ENCODE measurements at places on chromosomes 1 and 21. TPM values are rescaled to one million over a fixed set of nuclear protein-coding genes. Genes with fewer than 3 reads are reported as not detected.

Gene GPA33
- total RNA-seq: 0.25 TPM

- DNase-seq: no peak
Observed at GRCh38 chr1:81493102-81493869, 307.4 kb upstream of the ADGRL2 start.

DNA sequence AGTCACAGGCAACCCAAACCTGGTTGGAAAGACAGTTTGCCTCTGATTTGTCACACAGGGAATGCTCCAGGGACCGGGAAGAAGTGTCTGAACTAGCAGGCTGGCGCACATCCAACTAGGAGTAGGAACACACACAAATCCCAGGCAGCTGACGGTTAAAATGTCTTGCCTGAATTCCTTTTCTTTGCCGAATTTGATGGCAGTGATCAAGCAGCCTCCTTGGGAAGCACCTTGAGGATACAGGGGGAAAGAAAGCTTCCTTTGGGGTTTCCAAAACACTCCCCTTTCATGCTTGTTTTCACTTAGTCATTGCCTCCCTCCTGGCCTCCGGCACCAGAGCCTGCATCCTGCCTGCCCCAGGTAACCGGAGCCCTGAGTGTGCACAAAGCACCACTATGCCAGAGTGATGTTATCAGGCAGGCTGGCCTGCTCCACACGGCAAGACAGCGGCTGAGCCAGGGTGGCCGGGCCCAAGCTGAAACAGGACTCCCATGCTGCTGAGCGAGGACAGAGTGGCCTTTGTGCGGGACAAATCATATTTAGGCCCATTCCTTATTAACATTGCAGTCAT is 193.8 kb downstream of the LMX1A start:
- no peak for DNase-seq

DNA sequence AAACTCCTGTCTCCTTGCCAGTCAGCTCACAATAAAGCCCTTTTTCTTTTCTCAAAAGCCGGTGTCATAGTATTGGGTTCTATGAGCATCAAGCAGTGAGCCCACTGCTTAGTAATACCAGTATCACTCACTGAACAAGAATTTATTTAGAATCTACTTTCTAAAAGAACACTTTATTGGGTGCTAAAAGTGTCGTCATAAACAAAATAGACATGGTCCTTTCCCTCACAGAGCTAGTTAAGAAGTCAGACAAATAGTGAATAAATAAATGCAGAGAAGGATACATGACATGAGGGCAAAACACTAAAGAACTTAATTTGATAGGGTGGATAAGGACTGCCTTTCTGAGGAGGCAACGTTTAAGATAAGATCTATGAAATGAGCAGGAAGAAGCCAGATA is 32.2 kb downstream of the EVI5 start:
- no peak for DNase-seq

Data from activated CD8-positive, alpha-beta T cell treated with anti-CD3 and anti-CD28 coated beads for 36 hours (primary cell).